Occipital lobe (tissue), 3 donors: ENCODE measurements at places on chromosomes 7 and 10. TPM values are rescaled to one million over a fixed set of nuclear protein-coding genes. Genes with fewer than 3 reads are reported as not detected.

GRCh38 chr10:91901784-91902677 is 7.3 kb downstream of the FGFBP3 start:
- DNase-seq, result no peak

DNA sequence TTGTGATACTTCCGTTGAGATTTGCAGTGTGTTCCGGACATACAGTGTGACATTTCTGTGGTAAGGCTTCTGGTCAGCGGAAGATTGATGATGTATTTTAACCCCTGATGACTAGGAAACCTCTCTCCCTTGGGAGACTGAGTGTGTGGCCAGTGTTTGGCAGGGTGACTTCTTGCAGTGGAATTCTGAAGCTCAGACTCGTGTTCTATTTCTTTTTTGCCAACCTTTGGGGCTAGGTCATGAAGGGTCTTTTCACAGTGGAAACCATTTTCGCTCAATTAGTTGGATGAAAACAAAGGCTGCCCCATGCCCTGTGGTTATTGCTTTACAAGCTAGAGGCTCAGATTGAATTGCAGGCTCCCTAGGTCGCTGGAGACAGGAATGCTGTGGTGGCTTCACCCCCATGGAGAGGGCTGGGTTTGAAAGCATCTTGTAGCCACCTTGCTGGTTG is 288.9 kb downstream of the BBS9 start:
- no peak for DNase-seq

AGFG2 gene
- total RNA-seq, result 2.0 TPM

TMEM213 gene
- total RNA-seq, result not detected

GRCh38 chr10:73911553-73912004 is 647 bp downstream of the PLAU start:
- DNase-seq, result no peak

GRCh38 chr7:82056282-82056681 is 286.4 kb upstream of the HGF start:
- DNase-seq, result no peak

- no peak for DNase-seq
Measured at GRCh38 chr10:71767420-71768035, 5.8 kb downstream of the VSIR start.

- no peak for DNase-seq
Measured at GRCh38 chr7:41033500-41033899, 669.4 kb downstream of the INHBA start.

- DNase-seq, result no peak
Measured at GRCh38 chr7:129285111-129285510, 60.3 kb downstream of the AHCYL2 start.

- DNase-seq, result no peak
Measured at GRCh38 chr7:55477781-55478374, 94.4 kb downstream of the VOPP1 start.

NPY gene
- 40.9 TPM for total RNA-seq

GRCh38 chr10:88541116-88541626 is 41.9 kb downstream of the RNLS start:
- no peak for DNase-seq

DNA sequence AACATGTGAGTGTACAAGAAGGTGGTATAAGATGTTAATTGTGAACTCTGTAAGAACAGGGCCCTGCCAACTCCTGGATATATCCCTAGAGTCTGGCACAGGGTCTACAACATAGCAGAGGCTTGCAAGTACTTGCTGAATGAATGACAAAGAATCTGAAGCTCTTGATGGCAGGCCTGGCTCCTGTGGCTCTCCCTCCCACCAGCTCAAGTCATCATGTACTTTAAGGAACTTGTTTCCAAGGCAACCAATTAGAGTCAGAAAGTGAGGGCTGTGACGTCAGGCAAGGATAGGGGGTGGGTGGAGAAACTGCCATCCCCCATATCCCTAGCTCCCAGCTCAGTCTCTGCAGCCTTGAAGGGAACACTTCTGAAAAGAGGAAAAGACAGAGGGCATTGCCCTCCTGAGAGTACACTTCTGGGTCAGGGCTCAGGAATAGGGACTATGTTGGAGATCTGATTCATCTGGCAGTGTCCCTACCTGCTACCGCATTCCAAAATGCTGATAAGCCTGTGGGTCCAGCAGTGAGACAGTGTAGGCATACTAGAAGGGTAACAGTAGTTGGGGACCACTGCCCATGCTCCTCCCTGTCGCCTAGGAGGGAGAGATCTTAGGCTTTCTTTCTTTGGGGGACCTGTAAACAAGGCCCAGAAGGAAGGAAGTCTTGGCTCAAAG is 34.6 kb upstream of the BTRC start:
- peak; percentile 75 for DNase-seq

LIPN gene
- total RNA-seq, result not detected

NUDT13 gene
- total RNA-seq, result 0.31 TPM

PLEKHS1 gene
- total RNA-seq, result not detected

GRCh38 chr7:19118636-19119371 is 1.4 kb upstream of the TWIST1 start:
- no peak for DNase-seq
